OCI-LY7 (cell line): ENCODE measurements at places on chromosomes 4 and X. TPM values are rescaled to one million over a fixed set of nuclear protein-coding genes. Genes with fewer than 3 reads are reported as not detected.

ABCG2 gene
- total RNA-seq, result not detected in 2 replicates

MSN gene
- 143 and 145 TPM in 2 replicates for total RNA-seq

FAM149A gene
- not detected in 2 replicates for total RNA-seq

F9 gene
- not detected in 2 replicates for total RNA-seq

NPNT gene
- total RNA-seq, result not detected in 2 replicates

PRKX gene
- 23.6 and 26.7 TPM in 2 replicates for total RNA-seq

DNA sequence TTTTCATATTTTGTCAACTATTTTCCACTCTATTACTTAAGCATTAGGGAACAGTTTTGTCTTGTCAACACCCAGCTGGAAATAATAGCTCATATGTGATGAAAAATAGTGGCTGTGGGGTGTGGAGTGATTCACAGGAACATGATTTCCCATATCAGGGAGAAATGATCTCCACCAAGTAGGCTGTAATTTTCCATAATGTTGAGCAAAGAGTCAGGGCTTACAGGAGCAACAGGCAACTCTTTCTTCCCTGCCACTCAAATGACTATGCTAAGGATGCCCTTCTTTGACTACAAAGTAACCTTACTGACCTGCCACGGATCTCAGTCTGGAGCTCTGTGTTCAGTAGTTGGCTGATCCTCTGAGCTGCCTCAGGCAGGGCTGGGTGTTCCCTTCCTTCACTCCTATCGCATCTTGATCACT lies 90.0 kb upstream of the GATB start:
- DNase-seq, result no peak

GRCh38 chr4:6689506-6689960 lies 4.1 kb upstream of the S100P start:
- no peak for DNase-seq

- DNase-seq, result no peak
Observed at GRCh38 chr4:35734381-35735098, 509.8 kb downstream of the ARAP2 start.

- peak; percentile 56 for DNase-seq
Observed at GRCh38 chrX:39652336-39652735, 445.4 kb downstream of the BCOR start.

DNA sequence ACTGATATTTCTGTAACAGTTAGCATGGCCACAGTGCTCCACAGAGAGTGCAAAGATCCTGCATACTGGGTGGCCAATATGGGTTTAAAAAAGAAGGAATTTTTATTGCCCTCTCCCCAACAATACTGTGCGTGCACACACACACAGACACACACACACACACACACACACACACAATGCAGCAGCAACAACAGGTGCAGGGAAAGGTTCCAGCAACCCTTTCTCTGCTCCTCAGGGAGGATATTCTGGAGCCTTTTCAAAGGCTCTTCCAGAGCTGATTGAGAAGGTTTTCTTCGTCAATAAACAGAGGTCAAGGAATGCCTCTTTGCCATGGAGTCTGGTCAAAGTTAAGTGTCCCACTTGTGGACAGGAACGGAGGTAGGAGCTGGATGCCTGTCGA lies 84.8 kb upstream of the ZFP42 start:
- no peak for DNase-seq

DNA sequence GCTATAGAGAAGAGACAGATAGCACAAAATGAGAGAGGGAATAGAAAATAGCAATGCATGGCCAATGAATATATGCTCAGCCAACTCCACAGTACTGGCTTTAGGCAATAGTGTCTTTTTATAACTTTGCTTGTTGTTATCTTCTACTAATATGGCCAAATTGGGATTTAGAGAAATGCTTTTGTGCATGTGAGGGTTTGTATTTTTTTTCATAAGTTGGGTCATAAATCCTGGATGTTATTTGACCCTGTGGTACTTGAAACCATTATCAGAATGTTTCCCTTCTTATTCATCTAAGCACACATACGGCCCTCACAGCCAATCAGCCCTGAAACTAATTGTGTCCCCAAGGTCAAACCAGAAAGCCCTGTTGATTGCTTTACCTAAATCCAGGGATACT lies 35.2 kb upstream of the LPAR4 start:
- DNase-seq, result no peak

GRCh38 chr4:7326306-7326692 lies 108.4 kb downstream of the PSAPL1 start:
- no peak for DNase-seq

GRCh38 chrX:68894513-68895340 lies 65.9 kb downstream of the EFNB1 start:
- no peak for DNase-seq

- DNase-seq, result no peak
Observed at GRCh38 chr4:151862766-151863165, 102.0 kb upstream of the GATB start.

DNA sequence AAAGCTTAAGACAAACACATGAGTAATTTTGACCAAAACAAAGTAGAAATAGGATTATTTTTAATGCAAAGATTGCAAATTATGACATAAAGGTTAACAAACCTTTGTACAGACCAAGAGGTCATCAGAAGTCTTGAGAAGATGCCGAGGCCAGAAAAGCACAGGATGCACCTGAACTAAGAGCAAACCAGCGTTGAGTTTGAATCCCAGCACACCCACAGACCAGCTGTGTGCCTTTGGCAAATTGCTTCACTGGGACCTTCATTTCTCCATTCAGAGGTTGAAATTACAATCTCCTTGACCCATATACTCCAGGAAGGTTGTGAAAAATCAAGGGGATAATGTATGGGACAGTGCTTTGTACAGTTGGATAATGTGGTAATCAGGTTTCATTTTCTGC lies 56.6 kb downstream of the PPM1K start:
- DNase-seq, result no peak

GRCh38 chrX:150158554-150159332 lies 204.4 kb upstream of the MAMLD1 start:
- DNase-seq, result no peak

DNA sequence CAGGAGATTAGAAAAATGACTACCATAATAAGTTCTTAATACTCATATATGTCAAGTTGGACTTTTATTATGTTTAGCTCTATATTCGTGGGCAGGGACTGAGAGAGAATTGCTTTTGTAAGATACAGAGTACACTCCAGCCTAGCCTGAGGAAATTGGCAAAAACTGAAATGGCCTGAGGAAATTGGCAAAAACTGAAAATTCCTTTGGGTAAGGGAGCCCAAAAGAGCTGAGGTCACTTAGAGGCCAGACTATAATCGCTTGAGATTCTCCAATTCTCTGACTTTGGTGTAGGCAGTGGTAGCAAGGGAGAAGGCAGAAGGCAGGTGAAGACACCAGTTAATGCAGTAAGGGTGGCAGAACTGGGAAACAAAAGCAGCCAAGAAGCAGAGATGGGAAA lies 124.5 kb upstream of the HCCS start:
- DNase-seq, result no peak

- DNase-seq, result no peak
Observed at GRCh38 chr4:132479543-132479942, 669.6 kb upstream of the PCDH10 start.

GRCh38 chr4:55980725-55981124 lies 32.0 kb downstream of the CEP135 start:
- DNase-seq, result no peak

DNA sequence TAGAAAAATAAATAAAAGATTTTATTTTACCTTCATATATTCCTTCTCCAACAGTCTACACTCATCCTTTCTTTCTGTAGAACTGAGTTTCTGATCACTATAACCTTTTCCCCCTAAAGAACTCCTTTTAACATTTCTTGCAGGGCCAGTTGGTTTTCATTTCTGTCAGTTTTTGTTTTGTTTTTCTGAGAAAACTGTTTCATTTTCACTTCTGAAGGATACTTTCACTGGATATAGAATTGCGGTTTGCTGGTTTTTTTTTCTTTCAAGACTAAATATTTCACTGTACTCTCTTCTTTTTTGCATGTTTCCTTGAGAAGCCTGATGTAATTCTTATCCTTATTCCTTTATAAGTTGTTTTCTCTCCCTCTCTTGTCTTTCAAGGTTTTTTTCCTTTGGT lies 90.4 kb upstream of the EOLA2 start:
- no peak for DNase-seq

GRCh38 chr4:188596021-188596420 lies 456.8 kb downstream of the TRIML1 start:
- no peak for DNase-seq

- no peak for DNase-seq
Observed at GRCh38 chr4:76738086-76738931, 159.6 kb downstream of the SOWAHB start.

GRCh38 chr4:7572894-7573293 lies 138.2 kb upstream of the PSAPL1 start:
- no peak for DNase-seq

- no peak for DNase-seq
Observed at GRCh38 chrX:12052109-12052508, 86.2 kb upstream of the FRMPD4 start.
